ENCODE measurements at places on chromosomes 12 and 14. TPM values are rescaled to one million over a fixed set of nuclear protein-coding genes. Genes with fewer than 3 reads are reported as not detected.

DNA sequence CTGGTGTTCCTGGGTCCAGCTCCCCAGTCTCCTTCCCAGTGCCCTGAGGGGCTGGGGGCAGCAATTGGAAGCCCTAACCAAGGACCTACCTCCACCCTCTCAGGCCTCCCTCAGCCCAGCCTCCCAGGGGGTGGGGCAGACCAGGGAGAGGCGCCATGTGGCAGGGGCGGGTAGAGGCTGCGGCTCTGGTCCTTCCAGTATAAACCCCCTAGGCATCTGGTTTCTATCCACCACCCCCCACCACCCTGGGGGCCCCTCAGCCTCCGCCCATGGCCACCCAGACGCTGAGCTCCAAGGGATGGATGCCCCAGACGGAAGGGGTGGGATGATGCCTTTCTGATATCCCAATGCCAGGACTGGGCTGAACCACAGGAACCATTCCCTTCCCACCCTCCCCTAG, 2.8 kb upstream of the SP7 start:
- DNase-seq: peak; percentile 46

GRCh38 chr12:98696036-98696646, 51.1 kb downstream of the APAF1 start:
- DNase-seq: no peak

Gene LYZ
- 511 TPM for total RNA-seq

- DNase-seq: peak; percentile 83
These were observed 68.2 kb upstream of the E2F7 start for GRCh38 chr12:77133566-77133965.

DNA sequence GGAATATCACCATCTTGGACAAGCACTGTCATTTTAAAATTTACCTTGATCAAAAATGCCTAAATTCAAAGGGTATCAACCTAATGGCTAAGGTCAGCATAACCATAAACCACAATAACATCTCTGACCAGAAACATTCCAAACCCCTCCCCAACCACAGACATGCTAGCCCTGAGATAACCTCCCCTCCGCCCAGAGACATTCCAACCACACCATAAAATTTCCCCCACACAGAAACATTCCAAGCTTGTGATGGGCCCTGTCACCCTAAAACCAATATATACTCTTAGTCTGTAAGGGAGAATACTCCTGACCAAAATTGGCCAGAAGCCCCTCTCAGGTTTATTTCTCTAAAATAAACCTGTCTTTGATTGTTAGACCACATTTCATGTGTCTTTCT, 17.7 kb downstream of the EPYC start:
- no peak for DNase-seq
